ENCODE measurements at places on chromosomes 11 and 22. TPM values are rescaled to one million over a fixed set of nuclear protein-coding genes. Genes with fewer than 3 reads are reported as not detected.

The KRTAP5-10 gene
- not detected for polyA plus RNA-seq

- H3K27me3 ChIP-seq: no peaks in the 10 kb centered on the region
- DNase-seq: peak; percentile 70
- peak overlapping the region; percentile 35 for H3K4me3 ChIP-seq
- no peaks in the 10 kb centered on the region for H3K4me1 ChIP-seq
Observed at GRCh38 chr11:77175021-77175842, 47.2 kb downstream of the MYO7A start.

DNA sequence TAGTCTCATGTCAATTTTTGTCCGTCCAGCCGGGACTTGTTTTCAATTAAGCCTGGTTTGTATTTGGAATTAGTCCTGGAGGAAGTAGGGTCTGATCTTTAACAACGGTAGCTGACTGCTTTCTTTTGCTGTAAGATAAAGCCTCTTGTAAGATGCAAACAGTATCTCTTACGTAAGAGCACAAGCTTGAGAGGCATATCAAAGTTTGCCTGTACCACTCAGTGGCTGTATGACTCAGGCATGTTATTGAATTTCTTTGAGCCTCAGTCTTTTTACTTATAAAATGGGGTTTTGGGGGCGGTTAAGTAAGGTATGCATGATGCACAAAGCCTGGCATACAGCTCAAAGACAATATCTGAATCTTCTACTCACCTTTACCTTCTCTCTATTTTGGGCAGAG, 198.4 kb upstream of the NARS2 start:
- H3K27ac ChIP-seq: no peak overlapping the region
- H3K4me3 ChIP-seq: no peak overlapping the region
- H3K36me3 ChIP-seq: no peaks in the 10 kb centered on the region

- H3K36me3 ChIP-seq: no peaks in the 10 kb centered on the region
- H3K4me1 ChIP-seq: peaks cover 8% of the 10 kb centered on the region
- no peak overlapping the region for H3K4me3 ChIP-seq
- DNase-seq: no peak
- peaks cover 16% of the 10 kb centered on the region for H3K27me3 ChIP-seq
Observed at GRCh38 chr11:15117751-15118150, 3.0 kb downstream of the INSC start.

DNA sequence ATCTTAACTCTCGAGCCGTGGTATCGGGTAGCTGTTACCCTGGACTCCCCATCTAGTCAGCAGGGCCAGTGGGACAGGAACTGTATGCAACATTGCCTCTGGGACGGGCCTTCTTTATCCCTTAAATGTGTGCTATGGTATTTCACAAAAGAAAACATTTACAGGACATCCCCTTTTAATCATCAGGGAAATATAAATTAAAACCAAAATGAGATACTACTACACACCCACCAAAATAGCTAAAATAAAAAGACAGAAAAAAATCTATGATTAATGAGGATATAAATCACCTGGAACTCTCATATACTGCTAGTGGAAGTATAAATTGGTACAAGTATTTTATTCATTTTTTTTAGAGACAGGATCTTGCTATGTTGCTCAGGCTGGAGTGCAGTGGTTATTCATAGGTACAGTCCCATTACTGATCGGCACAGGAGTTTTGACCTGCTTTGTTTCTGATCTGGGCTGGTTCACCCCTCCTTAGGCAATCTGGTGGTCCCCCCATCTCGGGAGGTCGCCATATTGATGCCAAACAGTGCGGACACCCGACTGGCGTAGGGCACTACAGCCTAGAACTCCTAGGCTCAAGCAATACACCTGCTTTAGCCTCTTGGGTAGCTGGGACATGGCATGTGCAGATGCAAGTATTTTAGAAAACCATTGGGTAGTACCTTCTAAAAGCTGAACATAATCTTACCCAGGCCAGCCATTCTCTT, 9.3 kb downstream of the RSPH14 start:
- no peaks in the 10 kb centered on the region for H3K27me3 ChIP-seq
- no peak overlapping the region for H3K4me3 ChIP-seq
- no peak overlapping the region for H3K27ac ChIP-seq
- no peaks in the 10 kb centered on the region for H3K36me3 ChIP-seq
- no peak for DNase-seq

DNA sequence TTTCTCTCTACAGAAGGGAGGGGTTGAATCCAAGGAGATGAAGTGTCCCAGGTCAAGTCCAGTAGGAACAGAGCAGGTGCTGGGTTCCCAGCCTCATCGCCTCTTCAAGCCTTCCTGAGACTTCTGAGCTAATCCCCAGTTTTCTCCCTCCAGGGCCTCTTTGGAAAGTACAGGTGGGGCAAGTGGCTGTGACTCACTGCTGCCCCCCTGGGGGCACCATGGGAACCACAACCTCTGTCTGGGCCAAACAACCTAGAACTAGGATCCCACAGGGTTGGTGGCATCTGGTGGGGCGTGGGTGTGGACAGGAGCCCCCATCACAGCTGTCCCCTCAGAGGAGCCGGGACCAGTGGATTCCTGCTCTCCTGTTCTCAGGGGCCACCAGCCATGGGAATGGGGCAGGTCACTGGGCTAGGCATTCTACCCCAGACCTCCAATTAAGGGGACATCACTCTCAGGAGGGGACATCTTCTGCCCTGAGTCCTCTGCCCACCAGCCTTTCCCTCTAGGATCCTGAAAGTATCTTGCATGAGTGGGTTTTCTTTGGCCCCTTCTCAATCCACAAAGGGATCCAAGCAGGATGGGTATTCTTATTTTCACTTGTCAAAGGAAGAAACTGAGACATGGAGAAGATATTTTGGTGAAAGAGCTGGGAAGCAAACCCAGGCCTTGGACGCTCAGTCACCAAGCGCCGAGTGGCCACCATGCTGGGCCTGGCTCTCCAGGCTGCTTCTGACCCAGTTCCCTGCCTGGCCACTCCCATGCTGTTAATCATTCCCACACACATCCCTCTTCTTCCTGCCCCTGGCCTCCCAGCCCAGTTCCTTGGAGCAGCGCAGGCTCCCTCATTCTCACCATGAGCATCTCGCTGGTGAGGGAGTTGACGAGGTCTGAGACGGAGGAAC, 23.8 kb downstream of the LRRC10B start:
- H3K4me1 ChIP-seq: peaks cover 23% of the 10 kb centered on the region
- H3K27ac ChIP-seq: no peak overlapping the region

DNA sequence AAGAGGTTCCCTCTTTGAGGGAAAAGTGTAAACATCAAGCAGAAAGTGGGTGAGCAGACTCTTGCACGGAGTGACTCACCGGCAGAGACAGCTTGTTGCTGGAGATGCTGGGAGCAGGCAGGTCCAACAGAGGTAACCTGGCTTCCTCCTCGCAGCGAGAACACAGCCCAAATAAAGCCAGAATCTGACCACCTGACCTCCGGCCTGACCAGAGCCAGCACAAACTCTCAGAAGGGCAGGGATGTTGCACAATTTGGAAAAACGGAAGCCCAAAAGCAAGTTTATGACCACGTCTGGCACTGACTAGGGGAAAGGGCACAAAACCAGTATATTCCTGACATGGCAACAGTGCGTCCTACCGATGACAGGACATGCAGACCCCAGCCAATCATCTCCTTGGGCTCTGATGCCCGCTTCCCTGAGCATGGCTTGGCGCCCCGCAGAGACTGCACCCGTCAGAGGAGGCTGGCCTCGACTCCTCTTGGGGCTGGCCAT, 5.4 kb downstream of the SMCO4 start:
- peak overlapping the region; percentile 10 for H3K4me3 ChIP-seq
- H3K36me3 ChIP-seq: no peaks in the 10 kb centered on the region
- H3K27ac ChIP-seq: peak overlapping the region; percentile 81

The TSGA10IP gene
- not detected for polyA plus RNA-seq

DNA sequence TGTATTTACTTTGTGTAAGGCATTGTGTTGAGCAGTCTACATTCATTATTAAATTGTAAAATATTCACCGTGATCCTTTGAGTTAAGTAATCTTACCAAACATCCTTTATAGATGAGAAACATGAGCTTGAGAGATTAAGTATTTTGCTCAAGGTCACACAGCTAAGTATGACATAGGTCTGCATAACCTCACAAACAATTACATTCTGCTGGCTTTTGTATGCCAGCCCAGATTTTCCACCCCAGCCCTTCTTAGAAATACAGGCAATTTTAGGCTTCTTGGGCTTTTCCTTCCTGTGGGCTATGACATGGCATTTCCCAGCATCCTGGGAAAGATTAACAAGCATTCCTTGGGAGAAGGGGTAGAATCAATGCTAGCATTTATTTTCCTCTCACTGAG, 357.3 kb downstream of the NELL1 start:
- no peaks in the 10 kb centered on the region for H3K27me3 ChIP-seq
- H3K27ac ChIP-seq: no peak overlapping the region
- DNase-seq: no peak
- no peaks in the 10 kb centered on the region for H3K36me3 ChIP-seq

- no peak for DNase-seq
- H3K27ac ChIP-seq: no peak overlapping the region
- no peaks in the 10 kb centered on the region for H3K36me3 ChIP-seq
Observed at GRCh38 chr22:49255741-49256318, 571.8 kb downstream of the BRD1 start.

DNA sequence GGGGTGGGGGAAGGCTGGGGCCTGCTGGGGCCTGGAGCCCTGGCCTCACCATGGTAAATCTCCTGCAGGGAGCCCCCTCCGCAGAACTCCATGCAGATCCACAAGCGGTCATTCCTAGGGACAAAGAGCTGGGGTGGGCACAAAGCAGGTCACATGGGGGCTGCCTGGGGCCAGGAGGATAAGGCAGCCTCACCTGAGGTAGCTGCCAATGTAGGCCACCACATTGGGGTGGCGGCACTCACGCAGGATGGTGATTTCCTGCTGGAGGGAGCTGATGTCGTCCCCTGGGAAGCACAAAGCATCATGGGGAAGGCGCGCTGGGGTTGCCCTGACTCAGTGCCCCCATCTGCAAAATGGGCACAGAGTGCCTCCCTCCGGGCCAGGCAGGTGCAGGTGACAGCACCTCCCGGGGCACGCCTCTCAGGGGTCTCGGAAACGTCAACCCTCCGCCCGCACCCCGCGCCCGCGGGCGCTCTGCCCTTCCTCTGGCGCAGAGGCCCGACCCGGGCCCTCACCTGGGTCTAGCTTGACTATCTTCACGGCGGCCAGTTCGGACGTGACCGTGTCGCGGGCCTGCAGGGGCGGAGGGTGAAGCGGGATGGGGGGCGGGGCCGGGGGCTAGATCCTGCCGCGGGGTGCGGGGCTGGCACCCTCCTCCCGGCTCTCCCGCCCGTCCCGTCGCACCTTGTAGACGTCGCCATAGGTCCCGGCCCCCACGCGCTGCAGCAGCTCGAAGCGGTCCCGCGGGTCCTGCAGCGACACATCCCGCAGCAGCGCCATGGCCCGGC, 450 bp downstream of the MAP4K2 start:
- no peaks in the 10 kb centered on the region for H3K27me3 ChIP-seq
- H3K4me3 ChIP-seq: peak overlapping the region; percentile 64
- peaks cover 21% of the 10 kb centered on the region for H3K36me3 ChIP-seq

DNA sequence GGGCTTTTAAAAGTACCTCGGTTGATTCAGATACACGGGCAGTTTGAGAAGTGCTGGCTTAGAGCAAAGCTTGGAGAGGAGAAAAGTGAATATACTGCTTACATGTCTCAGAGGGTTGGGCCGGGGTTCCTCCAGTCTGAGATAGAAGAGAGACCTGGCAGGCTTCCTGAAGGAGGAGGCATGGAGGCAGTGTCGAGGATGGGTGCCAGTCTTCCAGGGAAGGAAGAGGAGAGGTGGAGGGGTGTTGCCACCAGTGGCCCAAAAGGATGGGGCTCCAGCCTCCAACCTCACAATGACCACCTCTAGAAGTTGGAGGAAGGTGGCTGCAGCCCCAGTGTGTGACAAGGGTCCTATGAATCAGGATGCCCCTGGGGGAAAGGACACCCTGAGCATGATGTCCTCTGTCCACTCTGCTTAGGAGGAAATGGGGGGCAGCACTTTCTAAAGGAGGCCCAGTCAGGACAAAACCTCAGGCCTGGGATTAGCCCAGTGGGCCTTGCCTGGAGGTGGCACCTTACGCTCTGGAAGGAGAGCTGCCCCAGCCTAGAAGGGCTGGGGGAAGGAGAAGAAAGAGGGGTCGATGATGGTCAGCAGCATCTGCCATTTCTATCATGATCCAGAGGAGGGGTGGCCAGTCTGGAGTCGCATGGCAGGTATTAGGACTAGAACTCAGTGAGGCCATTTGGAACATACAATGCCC, 65.2 kb downstream of the CD82 start:
- H3K27me3 ChIP-seq: no peaks in the 10 kb centered on the region
- H3K4me1 ChIP-seq: peaks cover 24% of the 10 kb centered on the region
- no peak overlapping the region for H3K4me3 ChIP-seq
- no peaks in the 10 kb centered on the region for H3K36me3 ChIP-seq
- DNase-seq: no peak

DNA sequence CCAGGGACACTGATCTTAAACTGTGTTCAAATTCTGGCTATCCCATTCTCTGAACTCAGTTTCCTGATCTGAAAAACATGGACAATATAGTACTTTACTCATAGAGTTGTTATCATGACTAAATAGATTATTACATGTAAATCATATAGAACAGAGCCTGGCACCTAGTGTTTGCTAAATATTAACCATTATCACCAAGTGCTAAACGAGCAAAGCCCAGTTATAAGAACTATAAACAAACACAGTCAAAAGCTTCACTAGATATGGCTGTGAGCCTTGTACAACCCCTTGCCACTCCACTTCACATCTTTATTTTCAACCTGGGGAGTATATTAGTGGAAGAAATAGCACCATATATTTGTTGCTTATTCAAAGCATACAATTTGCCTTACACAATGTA, 338.9 kb upstream of the CADM1 start:
- no peak overlapping the region for H3K27ac ChIP-seq
- peaks cover under 1% of the 10 kb centered on the region for H3K4me1 ChIP-seq

The DUSP8 gene
- 10.9 TPM for polyA plus RNA-seq

Data from heart left ventricle (tissue), 16 donors.